ENCODE measurements at places on chromosomes 3 and 15. TPM values are rescaled to one million over a fixed set of nuclear protein-coding genes. Genes with fewer than 3 reads are reported as not detected.

Gene ZNF621
- 13.2 TPM for polyA plus RNA-seq

Gene CHL1
- not detected for polyA plus RNA-seq

Gene FBXL22
- 3.8 TPM for polyA plus RNA-seq

Gene WDR73
- 19.7 TPM for polyA plus RNA-seq

Gene SLC28A2
- not detected for polyA plus RNA-seq

Gene SLC2A2
- polyA plus RNA-seq: not detected

Gene ISG20
- 4.2 TPM for polyA plus RNA-seq

Gene TRH
- polyA plus RNA-seq: not detected

Gene EPB42
- not detected for polyA plus RNA-seq

Gene MSL2
- polyA plus RNA-seq: 4.9 TPM

- no peak for DNase-seq
These were observed 22.6 kb upstream of the SLCO2A1 start for GRCh38 chr3:134052370-134052769.

GRCh38 chr15:66417736-66418135 is 31.0 kb downstream of the MAP2K1 start:
- DNase-seq: no peak

DNA sequence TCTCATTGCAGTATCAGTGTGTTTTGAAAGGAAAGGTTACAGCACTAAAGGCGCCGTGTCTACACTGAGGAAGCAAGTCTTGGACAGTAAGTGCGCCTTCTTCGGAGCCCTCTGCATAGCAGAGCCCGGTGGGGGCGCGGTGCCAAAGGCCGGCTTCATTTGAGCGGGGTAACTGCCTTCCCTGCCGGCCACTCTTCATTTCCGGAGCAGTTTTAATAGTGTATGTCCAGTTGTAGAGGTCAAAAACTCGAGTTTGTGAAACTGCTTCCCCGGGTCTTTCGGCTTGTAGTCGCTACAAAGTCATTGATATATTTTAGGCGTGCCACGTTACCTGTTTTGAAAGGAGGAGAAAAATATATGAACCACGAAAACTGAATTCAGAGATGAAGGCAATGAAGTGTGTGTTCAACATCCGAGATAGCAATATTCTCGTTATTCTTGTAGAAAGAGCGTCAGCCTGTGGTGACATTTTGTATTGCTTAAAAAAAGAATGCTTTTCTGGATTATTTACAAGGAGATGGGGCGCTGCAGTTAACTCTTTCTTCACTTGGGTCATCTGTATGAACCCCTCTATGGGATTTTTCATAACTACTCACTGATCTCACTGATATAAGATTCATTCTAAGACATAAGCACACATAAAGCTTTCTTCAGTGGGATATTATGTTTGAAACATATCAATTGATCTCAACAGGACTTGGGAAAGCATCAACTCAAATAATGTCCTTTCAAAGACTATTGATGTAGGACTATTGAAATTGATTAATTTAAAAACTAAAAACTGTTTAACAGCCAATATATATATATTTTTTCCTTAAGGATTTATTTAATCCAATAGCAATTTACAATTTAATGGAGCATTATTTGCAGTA is 3.0 kb downstream of the ALCAM start:
- no peak for DNase-seq

GRCh38 chr3:63438826-63439371 is 160.8 kb downstream of the SYNPR start:
- DNase-seq: no peak

DNA sequence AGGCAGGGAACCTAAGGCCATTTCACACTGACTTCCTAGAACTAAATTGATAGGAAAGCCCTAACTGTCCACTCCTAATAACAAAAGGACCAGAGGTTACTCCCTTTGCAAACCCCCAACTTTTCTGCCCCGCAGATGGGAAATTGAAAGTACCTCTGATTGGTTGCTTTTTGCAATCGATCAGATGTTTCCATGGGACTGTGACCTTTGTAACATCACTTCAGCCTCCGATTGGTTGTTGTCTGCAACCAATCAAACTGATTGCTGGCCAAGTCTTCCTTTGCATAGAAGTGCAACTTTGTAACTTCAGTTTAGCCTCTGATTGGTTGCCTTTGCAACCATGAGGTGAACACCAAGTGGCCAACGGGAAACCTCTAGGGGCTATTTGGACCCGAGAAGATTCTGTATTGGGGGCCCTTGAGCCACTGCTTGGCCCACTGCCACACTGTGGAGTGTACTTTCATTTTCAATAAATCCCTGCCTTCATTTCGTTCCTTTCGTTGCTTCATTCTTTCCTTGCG is 11.3 kb upstream of the KNL1 start:
- DNase-seq: no peak

DNA sequence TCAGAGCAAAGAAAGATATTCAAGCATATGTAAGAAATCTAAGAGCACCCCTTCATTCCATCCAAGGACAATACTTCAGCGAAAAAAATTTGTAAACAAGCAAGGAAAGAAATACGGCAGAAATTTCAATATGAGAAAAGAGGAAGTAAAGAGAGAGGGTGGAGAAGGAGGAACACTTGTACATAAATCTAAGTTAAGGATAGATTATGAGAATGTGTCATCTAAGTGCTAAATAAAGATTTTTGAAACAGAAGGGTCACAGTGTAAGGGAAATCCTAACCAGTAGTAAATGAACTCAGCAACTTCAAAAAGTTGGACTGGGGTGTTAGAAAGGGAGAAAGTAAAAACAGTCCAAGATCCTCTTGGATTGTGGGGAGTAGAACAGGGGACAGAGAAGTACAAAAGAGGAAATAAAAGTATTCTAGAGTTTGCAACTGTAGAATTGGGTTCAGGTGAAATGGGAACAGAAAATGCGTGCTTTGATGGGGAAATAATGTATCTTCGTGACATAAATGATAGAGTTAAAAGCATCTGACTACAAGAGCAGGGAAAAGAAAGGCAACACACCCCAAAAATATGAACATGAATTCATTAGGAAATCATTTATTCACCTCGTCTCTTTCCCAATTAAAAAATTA is 68.5 kb upstream of the ATP13A5 start:
- no peak for DNase-seq

DNA sequence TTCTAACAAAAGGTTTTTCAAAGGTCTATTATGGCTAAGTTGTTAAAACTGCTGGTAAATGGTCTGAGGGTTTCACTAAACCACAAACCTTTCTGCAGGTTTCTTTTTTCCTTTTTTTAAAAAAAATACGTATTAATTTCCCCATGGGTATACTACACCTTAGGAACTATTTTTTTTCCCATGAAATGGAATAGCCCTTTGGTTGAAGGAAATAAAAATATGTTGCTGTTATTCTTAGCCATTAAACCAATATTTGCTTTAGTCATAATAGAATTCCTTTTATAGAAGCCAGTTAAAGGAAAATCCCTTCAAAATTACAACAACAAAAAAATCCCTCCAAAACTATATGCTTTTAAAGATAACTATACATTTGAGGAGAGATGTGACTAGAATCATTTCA is 1303.3 kb downstream of the ROBO2 start:
- DNase-seq: no peak

DNA sequence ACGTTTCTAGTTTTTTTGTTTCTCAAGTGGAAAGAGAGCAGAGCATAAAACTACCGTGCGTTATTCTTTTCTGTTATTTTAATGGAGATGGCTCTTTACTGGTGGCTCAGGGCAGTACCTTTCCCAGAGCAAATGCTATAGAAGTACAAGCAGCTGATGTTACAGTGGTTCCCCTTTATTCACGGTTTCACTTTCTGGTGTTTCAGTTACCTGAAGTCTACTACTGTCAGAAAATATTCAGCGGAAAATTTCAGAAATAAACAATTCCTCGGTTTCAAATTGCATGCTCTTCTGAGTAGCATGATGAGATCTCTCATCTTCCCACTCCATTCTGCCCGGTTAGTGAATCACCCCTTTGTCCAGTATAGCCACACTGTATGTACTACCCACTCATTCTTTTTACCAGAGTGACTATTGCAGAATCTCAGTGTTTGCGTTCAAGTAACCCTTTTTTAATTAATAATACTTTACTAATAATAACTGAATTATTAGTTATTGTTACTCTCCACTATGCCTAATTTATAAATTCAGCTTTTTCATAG is 597.5 kb upstream of the ROBO2 start:
- DNase-seq: no peak

GRCh38 chr15:60760646-60761504 is 281.9 kb upstream of the ICE2 start:
- no peak for DNase-seq

DNA sequence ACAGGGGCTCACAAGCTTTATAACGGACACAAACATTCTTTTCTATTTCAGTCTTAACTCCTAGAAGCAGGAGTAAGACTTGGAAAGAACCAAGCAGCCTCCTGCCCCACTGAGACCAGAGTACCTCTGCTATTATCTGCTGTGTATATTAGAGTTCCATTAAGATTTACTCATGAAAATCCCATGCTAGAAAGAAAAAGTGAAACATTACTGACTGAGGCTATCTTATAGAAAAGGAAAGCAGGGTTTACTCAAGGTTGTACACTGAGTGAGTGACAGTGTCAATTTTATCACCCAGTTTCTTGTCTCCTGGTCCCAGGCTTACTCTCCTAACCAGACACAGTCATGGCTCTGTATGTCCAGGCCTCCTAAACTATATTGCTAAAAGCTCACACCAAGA is 97.9 kb upstream of the SOX2 start:
- DNase-seq: no peak

- no peak for DNase-seq
These were observed 61.0 kb upstream of the BBX start for GRCh38 chr3:107461721-107462120.

DNA sequence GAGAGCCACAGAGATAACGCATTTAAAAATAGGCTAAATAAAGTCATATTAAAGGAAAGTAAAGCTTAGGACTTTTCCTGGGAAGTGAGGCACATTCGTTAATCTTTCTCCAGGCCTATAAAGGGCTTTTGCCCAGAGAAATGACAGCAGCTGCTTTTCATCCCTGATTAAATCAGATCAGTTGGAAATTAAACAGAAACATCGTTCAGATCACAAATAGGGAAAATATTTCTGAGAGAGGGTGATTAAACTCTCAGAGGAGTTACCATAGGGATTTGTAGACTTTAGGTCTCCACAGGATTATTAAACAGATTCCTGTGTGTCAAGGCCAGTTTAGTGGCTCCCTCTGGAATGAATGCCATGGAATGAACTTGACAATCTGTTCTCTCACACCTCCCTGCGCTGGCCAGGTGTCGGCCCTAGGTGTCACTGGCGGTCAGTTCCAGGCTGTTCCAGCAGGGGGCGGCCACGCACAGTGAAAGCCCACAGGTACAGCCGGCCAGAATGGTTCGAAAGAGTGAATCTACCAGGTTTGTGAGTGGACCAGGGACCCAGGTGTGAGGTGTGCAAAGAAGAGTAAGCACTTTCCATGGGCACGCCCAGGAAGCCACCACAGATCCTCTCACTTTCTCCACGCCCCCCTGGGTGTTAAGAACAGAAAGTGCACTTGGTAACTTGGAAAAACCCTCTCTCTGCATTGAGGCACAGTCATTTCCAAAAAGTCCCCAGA is 253.0 kb upstream of the RASGRP1 start:
- peak; percentile 51 for DNase-seq

GRCh38 chr3:126252373-126252772 is 72.0 kb upstream of the ALDH1L1 start:
- no peak for DNase-seq

DNA sequence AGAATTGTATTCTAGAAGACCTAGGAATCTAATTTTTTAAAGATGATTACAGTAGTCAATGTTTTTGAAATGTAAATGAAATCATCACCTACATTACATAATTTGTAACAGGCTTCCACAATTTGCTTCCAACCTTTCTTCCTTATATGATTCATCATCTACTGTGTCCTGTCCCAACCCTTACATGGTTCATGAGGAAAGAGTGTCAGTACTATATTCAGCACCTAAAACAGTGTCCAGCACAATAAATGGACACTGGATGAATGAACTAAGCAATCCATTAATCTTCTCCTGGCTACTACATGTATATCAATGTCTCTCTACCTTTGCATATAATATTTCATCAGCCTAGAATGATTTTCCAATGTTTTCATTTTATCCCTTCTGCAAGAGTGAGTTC is 12.2 kb downstream of the FGF12 start:
- no peak for DNase-seq

DNA sequence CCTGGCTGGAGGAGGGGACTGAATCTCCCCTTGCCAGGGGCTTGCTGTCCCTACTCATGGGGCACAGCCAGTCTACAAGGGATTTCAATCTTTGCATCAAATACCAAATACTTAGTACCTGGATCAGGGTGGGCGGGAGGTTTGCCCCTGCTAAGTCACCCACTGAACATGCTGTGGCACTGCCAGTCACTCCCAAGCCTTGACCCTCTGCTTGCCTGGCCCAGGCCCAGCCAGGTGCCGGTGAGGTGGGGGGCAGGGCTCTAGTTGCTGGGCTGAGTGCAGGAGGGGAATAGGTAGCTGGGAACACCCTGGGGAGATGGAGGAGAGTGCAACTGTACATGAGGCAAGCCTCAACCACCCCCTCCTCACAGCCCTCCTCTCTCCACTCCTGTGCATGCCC is 136.3 kb upstream of the LRTM1 start:
- DNase-seq: no peak

DNA sequence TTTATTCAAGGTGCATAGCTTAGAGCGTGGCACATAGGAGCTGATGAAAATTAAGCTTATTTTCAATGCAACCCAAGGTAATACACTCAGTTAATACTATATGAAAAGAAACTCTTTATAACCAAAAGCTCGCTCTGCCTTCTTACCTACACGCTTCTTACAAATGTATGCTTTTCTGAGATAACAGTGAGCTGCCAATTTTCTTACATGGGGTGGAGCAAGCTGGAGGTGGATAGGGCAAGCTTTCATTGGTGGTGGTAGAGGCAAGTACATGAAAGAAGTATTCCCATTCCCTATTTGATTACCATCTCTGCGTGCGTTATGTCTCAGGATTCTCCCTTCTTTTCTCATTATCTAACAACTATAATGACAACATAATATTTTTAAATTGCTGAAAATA is 8.9 kb downstream of the DZIP3 start:
- no peak for DNase-seq

DNA sequence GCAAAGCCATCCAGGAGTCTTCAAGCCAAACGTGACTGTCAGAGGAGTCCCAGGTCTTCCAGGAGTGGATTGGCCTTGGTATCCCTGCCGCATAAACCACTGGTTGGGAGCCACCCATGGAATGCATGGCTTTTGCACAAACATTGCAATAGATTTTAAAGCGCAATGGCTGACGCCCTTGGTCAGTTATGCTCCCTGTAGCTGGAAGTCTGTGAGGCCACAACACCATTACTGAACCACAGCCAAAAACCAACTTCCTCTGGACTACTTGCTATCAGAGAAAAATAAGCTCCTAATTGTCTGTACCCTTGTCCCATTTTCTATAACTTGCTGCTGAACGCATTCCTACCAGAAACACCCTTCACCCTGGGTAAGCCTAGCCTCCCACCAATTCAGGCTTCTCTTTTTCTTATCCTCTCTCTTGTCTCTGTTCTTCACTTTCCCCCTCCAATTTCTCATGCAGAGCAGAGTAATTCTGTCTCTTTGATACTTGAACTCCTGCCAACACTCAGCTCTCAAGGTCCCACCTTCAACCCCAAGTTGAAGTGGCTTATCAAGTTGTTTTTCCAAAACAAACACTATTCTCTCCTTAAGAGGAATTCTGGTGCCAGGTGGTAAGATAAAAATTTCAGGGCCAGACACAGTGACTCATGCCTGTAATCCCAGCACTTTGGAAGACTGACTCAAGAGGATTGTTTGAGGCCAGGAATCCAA is 176.4 kb upstream of the UBE2E1 start:
- no peak for DNase-seq

All from BJ (cell line).